ENCODE measurements at places on chromosomes 1 and 21.
A peak's percentile ranks its signal among the peaks of the same experiment; 100 is the strongest.

- no peak for DNase-seq
Measured at GRCh38 chr1:72433591-72433990, 151.3 kb upstream of the NEGR1 start.

DNA sequence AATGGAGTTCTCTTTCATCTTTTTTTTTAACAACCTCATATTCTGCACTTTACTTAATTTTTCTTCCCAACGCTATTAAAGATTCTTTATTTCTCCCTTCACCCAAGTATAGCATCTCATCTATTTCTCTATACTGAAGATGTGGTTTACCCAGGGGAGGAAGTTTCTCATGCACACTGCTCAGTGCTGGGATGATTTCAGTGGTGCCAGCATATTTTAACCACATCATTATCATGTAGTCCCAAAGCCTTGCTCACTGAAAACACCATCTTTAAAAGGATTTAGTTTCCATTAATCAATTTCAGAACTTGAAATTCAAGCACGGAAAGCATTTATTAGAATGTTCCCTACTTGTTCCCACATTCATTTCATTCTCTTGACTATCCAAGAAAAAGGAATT is 725.7 kb downstream of the USP25 start:
- DNase-seq: no peak

DNA sequence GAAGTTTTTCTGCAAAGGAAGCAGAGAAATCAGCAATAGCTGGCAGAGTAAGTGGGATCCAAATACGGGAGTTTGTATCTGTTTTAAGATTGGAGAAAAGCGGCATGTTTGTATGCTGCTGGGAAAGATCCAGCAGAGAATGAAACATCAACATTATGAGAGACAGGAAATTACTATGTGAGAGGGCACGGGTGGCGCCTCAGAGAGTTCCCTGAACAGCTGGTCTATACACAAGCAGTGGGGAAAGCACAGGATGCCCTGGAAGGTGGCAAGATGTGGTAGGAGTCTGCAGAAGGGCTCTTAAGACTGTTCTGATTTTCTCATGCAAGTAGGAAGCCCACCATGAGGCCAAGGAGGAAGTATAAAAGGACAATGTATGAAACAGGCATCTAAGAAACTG is 130.4 kb downstream of the RERE start:
- no peak for DNase-seq

GRCh38 chr1:40676501-40676900 is 11.0 kb upstream of the RIMS3 start:
- DNase-seq: no peak

- DNase-seq: no peak
Measured at GRCh38 chr1:220703305-220703704, 13.1 kb downstream of the C1orf115 start.

- DNase-seq: no peak
Measured at GRCh38 chr1:220770245-220770913, 16.3 kb upstream of the MTARC1 start.

- no peak for DNase-seq
Measured at GRCh38 chr1:233721004-233721595, 107.2 kb downstream of the KCNK1 start.

GRCh38 chr1:55696181-55696754 is 481.1 kb upstream of the USP24 start:
- DNase-seq: peak; percentile 57

DNA sequence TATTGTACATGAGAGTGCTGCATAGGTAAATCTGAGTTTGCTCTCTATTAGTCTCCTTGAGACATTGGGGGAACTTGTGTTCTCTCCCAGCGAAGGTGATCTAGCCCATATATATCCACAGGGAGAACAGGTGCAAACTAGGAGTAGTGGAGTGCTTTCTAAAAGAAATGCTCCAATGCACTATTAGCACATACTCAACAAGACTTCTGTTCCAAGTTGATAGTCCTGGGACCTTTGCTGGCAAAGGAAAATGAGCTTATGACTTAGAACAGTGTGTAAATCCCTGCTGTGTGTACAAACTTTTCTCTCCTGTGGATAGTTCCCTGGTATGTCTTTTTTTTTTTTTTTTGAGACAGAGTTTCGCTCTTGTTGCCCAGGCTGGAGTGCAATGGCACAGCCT is 25.5 kb downstream of the CFAP126 start:
- no peak for DNase-seq

- peak; percentile 64 for DNase-seq
Measured at GRCh38 chr1:34372891-34373290, 196.2 kb downstream of the C1orf94 start.

DNA sequence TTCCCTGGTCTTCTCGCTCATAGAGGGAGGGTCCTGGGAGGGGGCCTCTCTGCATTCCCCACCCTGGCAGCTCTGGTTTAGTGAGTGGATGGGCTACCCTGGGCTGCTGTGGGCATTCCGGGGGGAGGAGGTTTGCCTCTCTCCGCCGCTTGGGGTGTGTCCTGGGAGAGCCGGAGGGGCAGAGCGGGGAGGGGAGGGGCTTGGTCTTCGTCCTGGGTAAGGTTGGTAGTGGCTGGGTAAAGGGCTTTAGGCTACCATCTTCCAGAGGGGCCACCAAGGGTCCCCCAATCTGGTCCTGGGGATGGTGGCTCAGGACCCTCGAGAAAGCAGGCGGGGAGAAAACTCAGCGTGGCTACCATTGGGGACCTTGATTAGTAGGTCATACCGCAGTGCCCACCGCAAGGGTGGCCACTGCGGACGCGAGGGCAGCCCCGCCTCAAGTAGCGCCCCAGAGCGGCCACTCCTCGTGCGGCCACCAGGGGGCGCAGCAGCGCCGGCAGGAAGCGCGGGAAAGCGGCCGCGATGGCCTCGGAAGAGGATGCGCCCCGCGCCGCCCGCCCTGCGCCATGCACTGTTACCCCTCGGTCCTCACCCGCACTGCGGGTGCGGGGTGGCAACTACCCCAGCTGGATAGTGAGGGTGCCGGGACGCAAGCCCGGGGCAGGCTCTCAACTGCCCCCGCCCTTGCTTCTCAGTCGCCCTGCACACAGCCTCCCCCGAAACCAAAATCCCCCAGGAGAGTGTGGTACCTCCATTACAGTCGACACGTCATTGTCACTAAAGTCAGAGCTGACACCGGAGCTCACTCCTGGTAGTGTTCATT is 44.1 kb upstream of the SLC25A33 start:
- peak; percentile 86 for DNase-seq

DNA sequence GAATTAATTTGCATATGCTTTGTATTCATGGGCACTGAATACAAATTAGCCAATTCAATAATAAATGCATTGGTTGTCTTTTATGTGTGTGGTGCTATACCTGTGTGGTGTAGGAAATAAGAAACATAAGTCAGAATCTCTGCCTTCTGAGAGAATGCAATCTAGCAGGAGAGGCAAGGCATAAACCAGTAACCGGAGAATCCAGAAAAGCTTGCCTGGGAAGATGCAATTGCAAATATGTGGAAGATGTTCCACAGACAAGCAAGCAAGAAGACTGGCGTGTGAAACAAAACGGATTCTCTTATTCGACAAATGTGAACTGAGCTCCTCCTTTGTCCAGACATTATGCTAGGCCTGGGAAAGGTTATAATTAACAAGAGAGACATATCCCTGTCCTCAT is 134.3 kb downstream of the NR5A2 start:
- no peak for DNase-seq

DNA sequence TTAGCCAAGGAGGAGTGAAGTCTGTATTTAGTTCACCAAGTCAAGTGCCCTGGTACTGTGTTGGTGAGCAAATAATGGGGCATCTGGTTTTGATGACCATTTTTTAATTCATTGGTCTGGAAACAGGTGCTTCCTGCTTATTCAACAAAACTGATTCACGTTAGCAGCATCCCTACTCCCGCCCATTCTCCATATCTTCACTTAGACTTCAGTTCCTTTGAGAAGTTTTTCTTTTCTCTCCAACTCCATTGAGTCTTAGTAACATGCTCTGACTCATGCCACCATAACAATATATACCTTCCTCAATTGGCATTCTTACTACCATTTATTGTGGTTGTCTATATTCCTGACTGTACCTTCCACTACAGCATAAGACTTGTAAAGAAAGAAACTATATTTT is 468.9 kb downstream of the DPYD start:
- DNase-seq: no peak

DNA sequence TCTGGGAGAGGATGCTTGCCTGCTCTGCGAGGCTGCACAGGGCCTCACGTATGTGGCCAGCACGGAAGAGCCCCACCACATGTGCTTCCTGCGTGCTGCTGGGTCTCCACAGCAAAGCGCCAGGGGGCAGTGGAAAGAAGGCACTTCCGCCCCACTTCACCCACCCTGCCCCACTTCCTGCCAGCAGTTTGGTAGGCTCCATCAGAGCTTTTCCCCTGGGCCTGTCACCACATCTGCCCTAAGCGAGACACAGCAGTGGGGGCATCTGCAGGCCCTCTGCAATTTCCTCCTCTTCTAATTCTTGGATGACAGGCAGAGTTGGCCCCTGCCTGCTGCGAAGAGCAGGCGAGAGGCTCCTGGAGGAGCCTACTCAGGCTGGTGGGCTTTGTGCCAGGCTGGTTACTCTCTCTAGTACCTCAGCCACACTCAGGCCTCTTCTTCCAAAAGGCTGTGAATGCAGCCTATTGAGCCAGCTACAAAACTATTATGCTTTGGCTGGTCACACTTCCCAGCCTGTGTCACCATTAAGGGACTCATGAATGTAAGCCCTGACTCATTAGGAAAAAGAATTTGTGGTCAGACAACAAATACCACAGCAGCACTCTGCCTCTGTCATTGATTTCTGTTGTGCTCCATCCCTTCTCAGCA is 25.0 kb downstream of the CD244 start:
- DNase-seq: peak; percentile 88

- no peak for DNase-seq
Measured at GRCh38 chr1:64062941-64063581, 140.4 kb upstream of the UBE2U start.

DNA sequence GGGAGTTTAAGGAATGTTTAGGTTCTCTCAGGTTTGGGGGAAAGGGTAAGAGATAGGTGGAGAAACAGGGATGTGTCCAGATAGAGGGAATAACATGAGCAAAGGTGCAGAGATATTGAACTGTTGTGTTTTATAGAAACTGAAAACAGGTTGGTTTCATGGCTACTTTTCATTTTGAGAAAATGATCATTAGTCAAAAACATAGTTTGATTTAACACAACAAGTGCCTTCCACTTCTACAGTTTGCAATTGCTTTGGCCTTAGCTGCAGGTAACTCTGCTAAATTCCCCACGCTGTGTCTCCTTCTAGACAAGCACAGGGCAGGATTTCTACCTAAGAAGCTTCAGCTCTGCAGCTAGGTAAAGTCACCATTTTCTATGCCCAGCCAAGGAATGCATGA is 124.9 kb downstream of the RGS2 start:
- no peak for DNase-seq

- DNase-seq: peak; percentile 69
Measured at GRCh38 chr1:45569962-45570581, 13.8 kb upstream of the NASP start.

- DNase-seq: no peak
Measured at GRCh38 chr1:44442791-44443190, 37.7 kb downstream of the RNF220 start.

GRCh38 chr21:45528981-45529784 is 13.1 kb downstream of the SLC19A1 start:
- no peak for DNase-seq

GRCh38 chr1:119794876-119795240 is 16.4 kb downstream of the REG4 start:
- DNase-seq: no peak

DNA sequence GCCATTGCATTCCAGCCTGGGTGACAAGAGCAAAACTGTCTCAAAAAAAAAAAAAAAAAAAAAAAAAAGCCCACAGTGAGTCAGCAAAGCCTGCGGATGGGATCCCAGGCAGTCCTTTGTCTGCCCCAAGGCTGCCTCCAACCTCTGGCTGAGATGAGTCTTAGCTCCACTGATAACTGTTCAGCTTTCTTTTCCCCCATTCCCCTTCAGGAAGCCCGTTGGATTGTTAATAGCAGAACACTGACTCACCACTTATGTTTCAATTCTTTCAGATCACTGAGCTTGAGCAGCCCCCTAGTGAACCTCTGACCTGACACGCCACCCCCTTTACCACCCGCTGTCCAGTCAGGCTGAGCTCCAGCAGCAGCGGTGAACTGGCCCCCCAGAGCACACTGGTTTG is 57.5 kb downstream of the ERG start:
- no peak for DNase-seq

Data from lower leg skin (tissue), 4 donors.